ENCODE measurements at places on chromosomes 2 and 18.

DNA sequence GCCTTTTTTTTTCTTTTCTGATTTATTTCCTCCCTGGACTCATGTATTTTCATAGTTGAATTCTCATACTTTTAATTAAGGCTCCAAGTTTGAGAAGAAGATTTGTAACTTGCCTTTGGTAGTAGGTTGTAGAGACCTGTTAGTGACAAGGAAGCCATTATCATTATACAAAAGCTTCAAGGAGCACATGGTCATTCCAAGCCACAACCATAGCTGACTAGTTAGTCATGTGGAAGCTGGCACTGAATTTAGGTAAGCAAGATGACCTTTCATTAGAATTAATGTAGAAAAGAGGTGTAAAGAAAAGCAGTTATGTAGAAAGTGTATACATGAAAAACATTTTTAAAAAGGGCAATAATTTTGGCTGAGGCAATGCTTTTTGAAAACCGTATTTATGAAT, 89.7 kb downstream of the LRP1B start:
- no peak for DNase-seq

- DNase-seq = no peak
These were observed 36.8 kb downstream of the PARD6G start for GRCh38 chr18:80210312-80211083.

GRCh38 chr2:134647607-134648256, 71.1 kb downstream of the TMEM163 start:
- DNase-seq = no peak

GRCh38 chr2:232386740-232387450, 8.3 kb downstream of the ALPP start:
- DNase-seq = no peak

- no peak for DNase-seq
These were observed 89.0 kb downstream of the LPIN1 start for GRCh38 chr2:11835403-11835802.

GRCh38 chr2:70304498-70304897, 2.6 kb upstream of the FAM136A start:
- DNase-seq = no peak

DNA sequence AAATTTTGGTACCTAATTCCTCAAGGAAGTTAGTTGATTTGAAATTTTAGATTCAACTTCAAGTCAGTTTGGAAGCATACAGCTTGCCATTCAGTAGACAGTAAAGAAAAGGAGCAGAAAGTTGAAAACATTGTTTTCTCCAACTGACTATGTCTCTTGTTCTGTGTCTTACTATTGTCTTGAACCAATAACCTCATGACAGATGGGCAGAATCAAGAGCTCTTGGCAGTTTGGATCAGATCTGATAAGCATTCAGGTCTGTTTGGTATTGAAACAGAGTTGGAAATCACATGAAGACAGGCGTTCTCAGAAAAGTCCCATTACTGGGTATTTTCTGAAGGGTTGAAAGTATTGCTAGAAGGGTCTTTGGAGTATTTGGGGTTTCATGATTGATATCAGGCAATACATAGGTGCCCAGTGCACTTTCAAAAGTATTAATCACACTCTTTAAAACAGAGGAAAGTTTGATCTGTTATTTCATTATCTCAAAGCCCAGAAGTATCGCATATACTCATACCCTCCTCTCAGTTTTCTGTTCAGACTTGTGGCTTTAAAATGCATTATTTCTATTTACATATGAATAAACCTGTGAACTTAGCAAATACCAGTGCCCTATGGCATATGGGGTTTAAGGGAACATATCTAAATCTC, 428.4 kb upstream of the ZEB2 start:
- no peak for DNase-seq

- no peak for DNase-seq
These were observed 133.7 kb downstream of the COMMD1 start for GRCh38 chr2:62038975-62039771.

DNA sequence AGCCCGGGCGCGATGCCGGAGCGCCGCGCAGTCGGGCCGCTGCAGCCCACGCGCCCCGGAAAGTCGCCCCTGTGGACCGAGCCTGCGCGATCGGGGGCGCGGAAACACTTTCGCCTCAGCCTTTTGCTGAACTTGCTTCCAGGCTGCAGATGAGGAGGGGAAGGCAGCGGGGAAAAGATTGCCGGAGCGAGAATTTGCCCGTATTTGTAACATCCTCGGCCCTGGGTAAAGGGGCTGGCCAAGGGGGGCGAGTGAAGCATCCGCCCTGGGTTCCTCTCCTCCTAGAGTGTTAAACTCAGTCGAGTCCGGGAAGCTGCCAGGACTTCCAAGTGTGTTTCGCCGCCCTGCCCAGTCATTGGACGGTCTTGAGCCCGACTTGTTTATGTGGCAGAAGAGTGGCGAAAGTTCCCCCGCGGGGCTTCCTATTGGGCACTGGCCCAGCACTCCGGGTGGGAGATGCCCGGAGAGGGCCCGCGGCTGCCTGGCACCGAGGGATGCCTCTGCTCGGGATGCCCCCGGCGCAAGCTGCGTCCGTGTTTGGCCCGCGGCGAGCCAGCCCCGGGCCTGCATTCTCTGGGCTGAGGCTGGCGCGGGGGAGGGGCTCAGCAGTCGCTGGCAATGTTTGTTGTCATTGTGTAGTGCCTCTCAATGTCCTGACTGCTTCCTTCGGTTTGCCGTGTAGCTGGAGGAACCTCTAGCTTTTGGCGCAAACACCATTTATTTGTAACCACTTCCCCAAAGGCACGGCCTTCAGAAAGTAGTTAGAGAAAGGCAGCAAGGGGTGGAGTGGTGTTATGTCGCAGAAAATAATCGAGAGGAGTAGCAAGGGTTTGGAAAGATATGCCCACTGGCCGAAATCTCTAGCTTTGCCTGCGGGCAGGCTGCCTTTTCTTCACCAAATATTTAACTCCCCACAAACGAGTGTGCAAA, 1.1 kb downstream of the CYBRD1 start:
- DNase-seq = no peak

DNA sequence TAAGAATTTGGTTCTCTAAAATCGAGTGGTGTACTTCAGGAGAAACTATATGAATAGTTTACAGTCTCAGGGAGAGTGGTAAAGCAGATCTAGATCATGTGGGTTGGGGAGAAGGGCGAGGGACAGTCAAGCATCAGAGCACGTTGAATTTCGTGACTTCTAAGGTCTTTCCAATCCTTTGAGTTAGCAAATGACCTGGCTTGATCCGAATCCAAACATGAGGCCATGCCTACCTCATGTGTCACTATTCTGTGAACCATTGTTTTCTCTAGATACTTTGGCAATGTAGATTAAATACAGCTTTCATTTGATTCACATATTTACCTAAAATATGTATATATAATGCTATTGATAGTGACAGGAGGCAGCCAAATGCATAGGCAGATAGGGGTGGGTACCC, 674.9 kb downstream of the NYAP2 start:
- DNase-seq = no peak

- no peak for DNase-seq
These were observed 77.1 kb upstream of the TNP1 start for GRCh38 chr2:216936954-216937357.

- no peak for DNase-seq
These were observed 225.8 kb downstream of the RNF152 start for GRCh38 chr18:61666876-61667590.

GRCh38 chr2:37911296-37911873, 13.7 kb upstream of the RMDN2 start:
- no peak for DNase-seq

DNA sequence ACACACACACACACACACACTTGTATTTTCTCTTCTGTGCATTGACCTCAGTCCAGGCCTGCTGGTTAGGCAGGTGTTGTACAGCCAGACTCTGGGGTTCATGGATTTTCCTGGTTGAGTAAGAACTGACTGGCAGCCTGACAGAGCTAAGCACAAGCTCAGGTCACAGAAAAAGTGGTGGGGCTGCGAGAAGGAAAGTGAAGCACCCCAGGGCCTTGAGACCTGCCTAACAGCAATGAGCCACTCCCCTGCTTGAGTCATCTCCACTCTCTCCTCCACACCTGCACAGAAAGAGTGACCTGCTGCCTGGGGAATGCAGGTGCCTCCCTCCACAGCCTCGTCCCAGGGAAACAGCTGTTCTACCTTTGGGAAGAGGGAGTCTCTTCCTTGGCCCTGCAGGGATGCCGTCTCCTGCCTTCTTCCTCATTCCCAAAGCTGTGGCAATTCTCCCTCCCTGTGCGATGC, 91.4 kb upstream of the LGALSL start:
- no peak for DNase-seq

GRCh38 chr2:48170281-48170680, 264.0 kb upstream of the FBXO11 start:
- no peak for DNase-seq

- no peak for DNase-seq
These were observed 16.9 kb downstream of the ERCC3 start for GRCh38 chr2:127277028-127277427.

DNA sequence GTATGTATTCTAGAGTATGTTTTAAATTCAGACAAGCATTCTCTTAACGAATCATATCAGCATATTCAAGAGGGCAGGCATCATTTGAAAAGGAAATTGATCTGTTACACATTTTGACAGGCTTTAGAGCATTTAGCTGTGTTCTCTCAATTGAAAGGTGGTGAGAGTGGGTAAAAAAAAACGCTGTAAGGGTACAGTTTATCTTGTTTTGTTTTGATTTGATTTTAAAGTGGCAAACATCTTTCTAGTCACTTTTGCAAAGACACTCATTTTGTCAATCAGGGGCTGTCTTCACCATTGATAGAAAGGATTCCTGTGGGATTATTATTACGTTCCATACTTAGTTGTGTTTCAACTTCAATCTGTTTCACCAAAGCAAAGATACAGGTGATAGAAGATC, 2.2 kb downstream of the CDH19 start:
- DNase-seq = no peak

DNA sequence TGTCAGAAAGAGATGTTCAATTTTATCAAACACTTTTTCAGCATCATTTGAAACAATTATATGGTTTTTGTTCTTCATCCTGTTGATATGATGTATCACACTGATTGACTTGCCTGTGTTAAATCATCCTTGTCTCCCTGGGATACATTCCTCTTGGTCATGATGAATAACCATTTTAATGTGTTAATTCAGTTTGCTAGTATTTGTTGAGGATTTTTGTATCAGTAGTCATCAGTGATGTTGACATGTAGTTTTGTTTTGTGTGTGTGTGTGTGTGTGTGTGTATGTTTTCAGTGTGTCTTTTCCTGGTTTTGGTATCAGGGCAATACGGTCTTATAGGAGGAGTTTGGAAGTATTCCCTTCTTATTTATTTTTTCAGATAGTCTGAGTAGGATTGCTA, 325.4 kb downstream of the ZNF804A start:
- no peak for DNase-seq

DNA sequence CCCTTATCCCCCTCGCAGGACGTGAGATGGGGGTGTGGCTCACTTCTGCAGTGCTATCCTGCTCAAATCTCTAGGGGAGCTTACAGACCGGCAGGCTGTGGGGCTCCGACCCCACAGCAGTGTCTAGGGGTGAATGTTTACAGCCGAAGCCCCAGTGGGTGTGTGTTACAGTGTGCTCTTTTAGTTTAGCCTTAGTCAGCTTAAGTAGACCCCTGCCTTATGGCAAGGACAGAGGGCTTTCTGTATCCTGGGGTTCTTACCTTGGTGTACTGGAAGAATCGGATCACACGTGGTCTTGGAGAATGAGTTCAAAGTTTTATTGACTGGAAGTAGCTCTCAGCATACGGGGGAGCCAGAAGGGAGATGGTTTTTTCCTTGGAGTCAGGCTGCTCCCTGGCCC, 348.2 kb upstream of the GYPC start:
- no peak for DNase-seq

DNA sequence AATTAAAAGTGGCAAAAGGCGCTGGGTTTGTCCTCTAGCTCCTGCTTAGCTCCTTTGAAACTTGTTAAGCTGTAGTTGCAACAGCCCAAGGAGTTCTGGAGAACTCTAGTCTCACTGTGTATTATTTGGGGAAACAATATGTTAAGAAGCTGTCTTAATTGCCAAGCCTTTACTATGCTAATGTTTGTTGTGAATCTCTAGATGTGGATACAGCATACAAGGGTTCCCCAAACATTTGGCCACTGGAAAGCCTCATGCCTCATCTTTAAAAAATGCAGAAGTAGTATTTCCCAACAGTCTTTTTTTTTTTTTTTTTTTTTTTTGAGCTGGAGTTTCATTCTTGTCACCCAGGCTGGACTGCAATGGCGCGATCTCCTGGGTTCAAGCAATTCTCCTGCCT, 236.7 kb downstream of the PRKCE start:
- no peak for DNase-seq

DNA sequence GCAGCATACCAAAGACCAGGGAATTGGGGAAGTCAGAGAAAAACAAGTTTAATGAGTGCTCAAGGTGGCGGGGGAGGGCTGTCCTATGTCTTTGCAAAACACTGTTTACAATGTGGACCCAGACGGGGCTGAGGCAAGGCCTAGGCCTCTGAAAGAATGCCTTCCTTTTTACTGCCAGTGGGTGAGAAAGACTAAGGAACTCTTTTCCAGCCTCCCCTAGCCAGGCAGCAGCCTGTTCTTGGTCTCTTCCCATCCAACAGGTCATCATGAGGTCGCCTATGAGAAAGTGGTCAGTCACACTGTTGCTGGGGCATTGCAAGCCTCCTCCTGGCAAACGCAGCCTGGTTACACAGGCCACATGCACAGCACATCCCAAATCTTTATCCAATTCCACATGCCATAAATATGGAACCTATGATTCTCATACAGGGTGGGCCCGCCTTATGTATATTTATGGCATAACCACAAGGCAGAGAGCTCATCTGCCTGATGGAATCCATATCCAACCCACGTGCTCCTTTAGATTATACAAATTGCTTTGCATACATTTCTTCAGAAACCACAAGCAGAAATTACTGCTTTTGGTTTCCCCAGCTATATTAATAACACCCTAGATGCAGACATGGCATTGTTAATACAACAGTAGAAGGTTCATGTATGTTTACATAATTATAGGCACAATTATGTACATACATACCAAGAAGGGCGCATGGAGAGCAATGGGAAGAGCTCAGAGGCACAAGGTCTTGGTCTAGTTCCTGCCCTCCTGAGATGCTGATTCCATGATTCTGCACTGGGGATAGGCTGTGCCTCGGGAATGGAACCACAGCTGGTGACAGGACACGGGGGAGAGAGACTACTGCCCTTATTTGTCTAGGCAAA, 48.6 kb downstream of the NRP2 start:
- no peak for DNase-seq

DNA sequence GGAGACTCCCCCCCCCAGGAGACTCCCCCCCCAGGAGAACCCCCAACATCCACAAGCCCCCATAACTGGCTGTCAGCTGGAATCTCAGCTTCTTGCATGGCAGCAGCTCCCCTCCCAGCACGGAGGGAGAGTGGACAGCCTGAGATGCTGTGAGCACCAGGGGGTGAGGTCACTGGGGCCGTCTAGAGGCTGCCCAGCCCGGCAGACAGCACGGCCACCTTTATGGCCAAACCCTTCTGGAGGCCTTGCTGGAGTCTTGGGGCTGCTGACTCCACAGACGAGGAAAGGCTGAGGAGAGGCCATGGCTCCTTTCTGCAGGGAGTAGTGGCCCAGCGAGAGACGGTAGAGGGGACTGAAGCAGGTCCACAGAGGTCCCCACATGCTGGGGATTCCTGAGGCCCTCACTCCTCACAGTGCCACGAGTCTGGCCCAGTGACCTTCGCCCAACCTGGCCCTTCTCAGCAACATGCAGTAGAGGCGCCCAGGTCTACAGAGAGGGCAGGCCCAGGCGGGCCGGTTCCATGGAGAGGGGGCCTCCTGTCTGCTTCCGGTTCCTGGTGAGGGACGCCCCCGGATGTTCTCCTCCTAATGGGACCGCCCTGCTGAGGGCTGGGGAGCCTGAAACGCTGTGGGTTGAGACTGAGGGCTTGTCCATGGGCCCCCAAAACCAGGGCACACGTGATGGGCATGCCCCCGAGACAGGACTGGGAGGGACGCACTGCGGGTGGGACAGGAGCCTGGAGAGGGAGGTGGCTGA, 122.6 kb upstream of the CTDP1 start:
- no peak for DNase-seq

- no peak for DNase-seq
These were observed 159.5 kb downstream of the COL6A3 start for GRCh38 chr2:237254369-237254861.

Measured in memory B cell (primary cell).